ENCODE measurements at places on chromosomes 3 and 15.

DNA sequence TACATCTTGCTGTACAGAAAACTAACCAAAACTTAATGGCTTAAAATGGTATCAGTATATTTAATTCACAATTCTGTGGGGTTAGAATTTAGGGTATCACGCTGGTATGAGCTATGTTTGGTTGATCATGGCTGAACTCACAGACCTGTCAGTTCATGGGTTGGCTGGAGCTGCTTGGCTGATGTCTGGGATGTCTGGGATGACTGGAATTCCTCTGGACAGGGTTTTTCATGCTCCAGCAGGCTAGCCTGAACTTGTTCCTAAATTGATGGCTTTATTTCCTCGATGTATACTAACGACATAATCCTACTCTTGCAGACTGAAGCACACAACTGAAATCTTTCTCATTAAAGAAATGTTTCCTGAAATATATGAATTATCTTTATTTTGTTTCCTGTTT lies 338.9 kb upstream of the GBE1 start:
- DNase-seq, result no peak

- DNase-seq, result no peak
Measured at GRCh38 chr15:94064676-94065313, 166.6 kb upstream of the MCTP2 start.

- DNase-seq, result no peak
Measured at GRCh38 chr3:111668888-111669488, 73.8 kb upstream of the ZBED2 start.

DNA sequence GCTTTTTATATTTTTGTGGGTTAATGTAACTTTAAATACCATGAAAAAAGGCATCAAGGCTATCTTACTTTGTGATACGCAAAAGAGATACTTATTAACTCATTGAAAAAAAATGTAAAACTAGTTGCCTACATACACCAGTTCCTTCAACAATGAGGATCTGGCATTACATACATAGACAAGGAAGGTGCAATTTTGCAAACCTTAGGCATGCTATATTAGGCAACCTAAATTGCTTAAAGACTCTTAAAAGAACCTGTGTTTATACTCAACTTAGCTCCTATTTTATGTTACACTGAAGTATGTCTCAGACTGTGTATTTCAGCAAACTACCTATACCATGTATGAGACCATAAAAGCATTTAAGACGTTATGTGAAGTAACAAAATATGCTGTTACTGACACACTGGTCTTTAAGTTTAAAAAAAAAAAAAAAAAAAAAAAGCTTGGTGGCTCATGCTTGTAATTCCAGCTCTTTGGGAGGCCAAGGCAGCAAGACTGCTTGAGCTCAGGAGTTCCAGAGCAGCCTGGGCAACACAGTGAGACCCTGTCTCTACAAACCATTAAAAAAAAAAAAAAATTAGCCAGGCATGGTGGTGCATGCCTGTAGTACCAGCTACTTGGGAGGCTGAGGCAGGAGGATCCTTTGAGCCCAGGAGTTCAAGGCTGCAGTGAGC lies 9.1 kb downstream of the TASOR start:
- no peak for DNase-seq

DNA sequence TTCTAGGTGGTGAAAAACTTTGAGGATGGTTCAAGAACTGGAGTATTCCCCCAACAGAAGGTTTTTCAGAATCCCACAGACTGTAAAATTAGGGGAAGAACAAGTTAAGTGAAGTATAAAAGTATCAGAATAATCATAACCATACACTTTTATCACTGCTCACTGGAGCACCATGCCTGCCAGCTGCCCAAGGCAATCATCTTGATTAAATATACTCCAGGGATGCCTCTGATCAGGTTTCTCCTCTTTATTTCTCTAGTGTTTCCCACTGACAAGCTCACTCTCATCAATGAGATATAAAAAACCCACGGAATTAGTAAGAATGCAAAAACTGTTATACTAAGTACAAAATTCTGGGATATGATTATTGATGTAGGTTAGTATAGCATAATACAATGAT lies 108.0 kb downstream of the STAG1 start:
- no peak for DNase-seq

All from Calu3 (cell line).